ENCODE measurements at places on chromosomes 4 and X. TPM values are rescaled to one million over a fixed set of nuclear protein-coding genes. Genes with fewer than 3 reads are reported as not detected.

The SSX2 gene
- total RNA-seq = not detected

The DCTD gene
- 75.7 TPM for total RNA-seq

The TENM3 gene
- not detected for total RNA-seq

- no peaks in the 10 kb centered on the region for H3K36me3 ChIP-seq
- DNase-seq = no peak
- no peak overlapping the region for H3K4me3 ChIP-seq
- H3K4me1 ChIP-seq = no peaks in the 10 kb centered on the region
- no peak overlapping the region for H3K27ac ChIP-seq
Observed at GRCh38 chrX:48883729-48884128, 13.8 kb downstream of the TIMM17B start.

DNA sequence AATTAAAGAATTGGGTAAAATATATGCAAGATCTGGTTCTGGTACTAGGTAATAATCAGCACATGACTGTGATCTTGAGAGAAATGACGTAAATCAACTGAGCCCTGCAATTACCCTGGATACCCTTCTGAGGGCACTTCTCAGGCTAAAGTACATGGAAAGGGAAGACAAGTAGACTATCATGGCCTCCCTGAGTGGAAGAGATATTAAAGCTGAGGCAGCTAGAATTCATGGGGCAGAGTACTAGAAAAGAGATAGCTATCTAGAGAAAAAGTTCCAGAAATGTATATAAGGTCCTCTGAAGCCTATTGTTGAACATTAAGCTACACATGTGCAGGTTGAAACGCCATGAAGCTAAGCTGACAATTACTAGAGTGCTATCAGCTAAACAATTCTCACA, 249.6 kb downstream of the NKX6-1 start:
- no peaks in the 10 kb centered on the region for H3K27me3 ChIP-seq
- no peaks in the 10 kb centered on the region for H3K36me3 ChIP-seq
- no peaks in the 10 kb centered on the region for H3K4me1 ChIP-seq
- H3K4me3 ChIP-seq = no peak overlapping the region
- H3K27ac ChIP-seq = no peak overlapping the region
- no peak for DNase-seq

DNA sequence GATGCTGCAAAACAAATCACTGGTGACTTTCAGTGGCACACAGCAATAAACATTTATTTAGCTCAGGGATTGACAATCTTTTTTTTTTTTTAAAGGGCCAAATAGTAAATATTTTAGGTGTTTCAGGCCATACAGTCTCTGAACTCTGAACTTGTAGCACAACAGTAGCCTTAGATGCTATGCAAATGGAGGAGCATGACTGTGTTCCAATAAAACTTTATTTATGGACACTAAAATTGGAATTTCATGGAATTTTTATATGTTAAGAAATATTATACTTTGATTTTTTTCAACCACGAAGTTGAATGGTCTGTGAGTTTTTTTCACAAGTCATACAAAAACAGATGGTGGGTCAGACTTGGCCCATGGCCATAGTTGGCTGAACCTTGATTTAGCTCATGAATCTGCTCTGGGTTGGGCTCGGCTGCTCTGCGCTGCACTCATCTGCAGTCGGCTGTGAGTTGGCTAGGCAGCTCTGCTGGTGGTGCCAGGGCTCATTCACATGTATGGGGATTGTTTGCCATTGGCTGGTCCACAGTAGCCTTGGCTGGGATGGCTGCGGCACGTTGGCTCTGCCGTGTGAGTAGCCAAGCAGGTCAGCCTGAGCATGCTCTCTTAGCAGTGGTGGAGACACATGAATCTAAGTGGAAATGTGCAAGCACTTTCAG, 231.7 kb upstream of the PGRMC2 start:
- no peaks in the 10 kb centered on the region for H3K36me3 ChIP-seq
- H3K27ac ChIP-seq = no peak overlapping the region
- H3K27me3 ChIP-seq = peaks cover 4% of the 10 kb centered on the region
- no peak overlapping the region for H3K4me3 ChIP-seq
- DNase-seq = no peak

All from activated B cell treated with CpG ODN at 0.5 μM for 24 hours (primary cell).